ENCODE measurements at places on chromosomes 1 and 21.

DNA sequence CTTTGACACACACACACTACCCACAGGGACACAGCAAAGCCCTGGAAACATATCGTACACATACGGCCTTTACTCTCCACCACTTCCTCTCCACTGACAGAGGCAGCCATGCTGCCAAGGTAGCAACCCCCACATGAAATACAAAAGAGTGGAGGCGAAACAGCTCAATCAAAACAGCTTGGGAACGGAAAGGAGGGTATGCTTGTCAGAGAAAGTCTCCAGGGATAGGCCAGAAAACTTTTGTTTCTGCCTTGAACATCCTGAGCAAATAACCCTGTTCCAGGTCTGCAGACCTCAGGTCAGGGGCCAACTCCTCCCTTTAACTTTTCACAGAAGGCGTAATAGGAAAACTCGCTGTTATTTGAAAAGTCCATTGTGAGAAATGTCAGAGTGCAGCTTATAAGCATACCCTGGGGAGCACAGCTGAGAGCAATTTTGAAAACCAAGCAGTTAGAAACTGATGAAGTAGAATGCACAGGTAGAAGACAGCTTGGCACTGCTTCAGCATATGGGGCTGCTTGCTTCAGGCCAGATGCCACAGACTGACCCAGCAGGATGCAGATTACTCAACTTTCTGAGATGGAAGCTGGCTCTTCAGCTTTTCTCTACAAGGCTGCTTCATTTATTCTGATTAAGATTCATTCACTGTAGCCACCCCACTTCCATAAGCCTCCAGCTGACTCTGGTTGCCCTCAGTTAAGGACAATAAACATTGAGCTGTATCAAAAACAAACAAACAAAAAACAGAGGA, 18.0 kb downstream of the KIAA0319L start:
- DNase-seq, result peak; percentile 45

GRCh38 chr1:241837901-241838300, 10.1 kb upstream of the EXO1 start:
- DNase-seq, result no peak

DNA sequence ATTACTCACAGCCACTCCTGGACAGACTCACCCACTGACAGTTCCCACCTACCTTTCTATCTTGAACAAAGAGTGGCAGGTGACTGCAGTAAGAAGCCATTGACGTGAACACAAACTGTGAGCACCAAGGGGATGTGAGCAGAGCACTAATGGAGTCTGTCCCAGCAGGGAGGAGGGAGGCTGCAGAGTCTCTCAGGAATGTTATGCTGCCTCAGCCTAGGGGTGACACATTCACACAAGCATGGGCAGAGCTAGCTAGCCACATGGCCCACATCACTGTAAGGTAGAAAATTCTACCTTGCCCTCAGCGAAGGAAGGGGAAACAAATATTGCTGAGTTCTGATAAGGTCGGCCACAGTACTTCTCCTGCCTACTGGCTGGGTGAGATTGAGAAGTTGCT, 56.8 kb upstream of the PTGFRN start:
- no peak for DNase-seq

- DNase-seq, result no peak
Observed at GRCh38 chr1:47938520-47938919, 58.7 kb downstream of the TRABD2B start.

- no peak for DNase-seq
Observed at GRCh38 chr1:108050158-108050557, 85.2 kb upstream of the VAV3 start.

GRCh38 chr1:90994461-90994860, 27.4 kb downstream of the ZNF644 start:
- DNase-seq, result no peak

DNA sequence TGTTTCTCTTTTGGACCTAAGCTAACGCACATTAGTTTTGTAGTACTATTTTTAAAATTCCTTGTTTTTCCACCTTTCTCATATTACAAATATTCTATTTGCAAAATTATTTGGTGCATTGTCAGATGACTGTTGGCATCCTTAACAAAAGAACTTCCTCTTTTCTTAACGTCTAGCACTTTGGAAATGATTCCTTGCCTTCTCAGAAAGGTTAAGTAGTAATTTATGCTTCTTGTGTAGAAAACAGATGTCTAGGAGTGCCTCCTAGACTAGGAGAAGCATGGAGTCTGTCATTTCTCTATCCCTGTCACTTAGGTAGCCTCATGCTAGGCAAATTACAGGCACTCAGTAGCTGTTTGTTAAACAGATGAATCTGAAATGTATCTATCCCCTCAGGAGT, 64.4 kb downstream of the HSPA13 start:
- DNase-seq, result no peak

GRCh38 chr1:53543130-53543777, 84.1 kb downstream of the DMRTB1 start:
- no peak for DNase-seq

DNA sequence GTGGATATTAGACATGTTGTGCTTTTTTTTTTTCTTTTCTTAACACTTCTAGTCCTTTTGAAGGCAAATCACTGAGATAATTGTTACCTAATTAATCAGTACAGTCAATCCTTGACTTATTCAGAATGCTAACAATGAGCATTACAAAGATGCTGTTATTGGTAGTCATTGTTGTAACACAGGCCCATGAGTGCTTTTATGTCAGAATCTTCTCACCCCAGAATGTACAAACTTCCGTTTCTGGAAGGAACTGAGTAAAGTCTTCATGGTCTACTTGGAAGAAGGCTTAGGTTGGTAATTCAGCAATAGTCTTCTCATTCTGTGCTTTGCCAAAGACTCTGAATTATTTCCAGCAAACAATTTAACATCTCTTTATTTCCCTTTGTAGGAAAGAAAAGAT, 3.1 kb downstream of the KCNK1 start:
- DNase-seq, result no peak

- DNase-seq, result no peak
Observed at GRCh38 chr1:2411801-2412394, 466 bp downstream of the PEX10 start.

GRCh38 chr1:192521734-192522133, 53.8 kb upstream of the RGS1 start:
- peak; percentile 42 for DNase-seq

- no peak for DNase-seq
Observed at GRCh38 chr1:52472384-52472783, 68.0 kb downstream of the PRPF38A start.

GRCh38 chr1:221913351-221913892, 171.5 kb upstream of the DUSP10 start:
- no peak for DNase-seq

DNA sequence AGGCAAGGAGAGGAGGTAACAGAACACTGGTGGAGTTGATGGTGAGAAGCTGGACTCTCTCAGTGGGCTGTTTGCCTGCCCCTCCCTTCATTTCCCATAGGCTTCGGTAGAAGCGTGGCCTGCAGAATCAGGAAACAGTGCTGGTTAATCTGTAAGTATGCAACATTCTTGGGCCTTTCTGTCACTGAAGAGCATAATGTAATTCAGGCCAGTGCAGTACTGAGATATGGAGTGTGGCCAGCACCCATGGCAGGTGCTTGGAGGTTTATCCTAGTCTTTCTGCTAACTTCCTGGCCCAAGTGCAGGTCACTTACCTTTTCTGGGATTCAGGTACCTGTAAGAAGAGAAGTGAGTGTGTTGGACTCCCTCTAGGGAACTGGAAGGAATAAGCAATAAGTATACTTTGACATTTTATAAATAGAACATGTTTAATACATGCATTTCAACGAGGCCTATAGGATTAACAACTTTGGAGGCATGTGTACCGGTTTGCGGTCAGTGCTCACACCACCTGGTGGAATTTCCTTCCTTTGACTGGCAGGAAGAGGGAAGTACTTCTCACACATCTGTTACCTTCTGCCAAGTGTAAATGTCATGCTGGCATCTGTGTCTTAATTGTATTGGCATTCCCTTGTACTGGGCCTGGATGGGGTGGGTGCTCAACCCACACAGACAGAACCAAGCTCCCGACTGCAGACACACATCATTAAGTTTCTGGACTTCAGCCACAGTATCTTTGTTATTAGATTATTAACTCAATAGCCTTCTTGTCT, 105.5 kb downstream of the KIF26B start:
- DNase-seq, result no peak

GRCh38 chr1:222216255-222216754, 331.6 kb downstream of the HHIPL2 start:
- DNase-seq, result no peak

DNA sequence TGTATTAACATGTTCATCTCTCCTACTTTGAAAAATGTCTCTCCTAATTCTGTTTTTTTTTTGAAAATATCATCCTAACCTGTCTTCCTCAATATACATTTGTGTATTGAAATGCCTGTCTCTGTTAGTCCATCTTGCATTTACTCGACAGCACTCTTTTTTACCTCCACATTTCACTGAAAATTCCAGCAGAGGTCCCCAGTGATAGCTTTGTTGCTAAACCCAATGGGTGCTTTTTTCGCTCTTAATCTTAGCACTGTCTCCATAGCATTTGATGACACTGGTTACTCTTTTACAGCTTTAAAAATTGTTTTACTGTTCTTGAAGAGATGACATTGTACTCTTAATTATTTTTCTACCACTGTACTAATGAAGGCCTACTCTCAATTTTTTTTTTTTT, 10.8 kb downstream of the OSBPL9 start:
- DNase-seq, result no peak

GRCh38 chr1:3880429-3881192, 19.5 kb downstream of the C1orf174 start:
- no peak for DNase-seq

GRCh38 chr1:201264554-201264953, 18.8 kb upstream of the PKP1 start:
- no peak for DNase-seq

- DNase-seq, result no peak
Observed at GRCh38 chr1:217024911-217025310, 301.7 kb upstream of the ESRRG start.

DNA sequence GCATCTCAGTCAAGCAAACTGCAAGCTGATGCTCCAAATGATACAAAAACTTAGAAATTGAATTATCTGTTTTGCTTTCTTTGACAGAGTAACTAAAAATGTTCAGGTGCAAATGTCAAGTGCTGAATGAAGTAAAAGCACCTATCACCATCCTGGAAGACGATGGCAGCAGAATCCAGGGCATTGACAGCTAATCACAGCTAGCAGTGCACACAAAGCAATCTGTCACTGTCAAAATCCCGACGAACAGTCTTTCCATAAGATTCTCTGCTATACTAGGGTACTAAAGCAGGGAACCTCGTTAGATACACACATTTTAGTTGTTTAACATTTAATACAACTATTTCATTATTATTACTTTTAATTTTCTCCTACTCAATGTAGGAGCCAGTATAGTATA, 233.3 kb downstream of the BRINP3 start:
- DNase-seq, result no peak

DNA sequence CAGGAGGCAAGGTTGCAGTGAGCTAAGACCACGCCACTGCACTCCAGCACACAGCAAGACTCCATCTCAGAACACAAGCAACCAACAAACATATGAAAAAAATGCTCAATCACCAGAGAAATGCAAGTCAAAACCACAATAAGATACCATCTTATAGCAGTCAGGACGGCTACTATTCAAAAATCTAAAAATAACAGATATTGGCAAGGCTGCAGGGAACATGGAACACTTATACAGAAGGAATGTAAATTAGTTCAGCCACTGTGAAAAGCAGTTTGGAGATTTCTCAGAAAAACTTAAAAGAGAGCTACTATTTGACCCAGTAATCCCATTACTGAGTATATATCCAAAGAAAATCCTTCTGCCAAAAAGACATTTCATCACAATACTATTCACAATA, 27.6 kb upstream of the POGK start:
- DNase-seq, result no peak

GRCh38 chr1:109267743-109268300, 15.1 kb downstream of the PSRC1 start:
- DNase-seq, result no peak

- peak; percentile 16 for DNase-seq
Observed at GRCh38 chr1:89464008-89464407, 60.6 kb upstream of the LRRC8B start.

- peak; percentile 15 for DNase-seq
Observed at GRCh38 chr1:15849775-15850324, 2.3 kb downstream of the SPEN start.

DNA sequence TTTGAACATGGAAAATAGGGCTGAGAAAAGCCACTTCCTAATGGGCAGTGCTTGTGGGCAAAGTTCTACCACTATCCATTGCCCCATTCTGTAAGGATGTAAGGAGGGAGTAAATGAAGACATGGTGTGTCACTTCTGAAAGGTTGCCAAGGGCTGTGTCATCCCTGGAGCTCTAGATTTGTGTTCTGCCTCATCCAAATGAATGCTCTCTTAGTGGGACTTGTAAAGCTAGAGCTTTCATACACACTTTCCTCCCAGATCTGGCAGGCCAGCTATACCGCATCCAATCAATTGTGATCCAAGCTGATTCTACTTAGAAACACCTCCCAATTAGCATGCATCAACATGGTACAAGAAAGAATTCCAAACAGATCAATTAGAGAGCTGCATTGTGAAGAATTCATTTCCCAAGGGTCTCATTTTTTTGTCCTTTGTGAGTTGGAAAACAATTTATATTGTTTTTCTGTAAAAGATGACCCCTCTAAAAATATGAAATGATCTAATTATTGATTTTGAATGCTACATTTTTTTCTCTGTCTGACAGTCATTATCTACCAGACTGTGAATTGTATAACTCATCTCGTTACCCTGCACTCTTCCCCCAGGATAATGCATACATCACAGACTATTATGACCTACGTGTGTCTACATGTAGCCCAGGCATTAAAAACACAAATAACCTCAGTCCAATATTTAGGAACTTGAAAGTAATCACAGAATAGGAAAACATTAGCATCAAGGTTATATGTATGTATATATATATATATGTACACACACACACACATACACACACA, 117.1 kb upstream of the DUSP10 start:
- no peak for DNase-seq

DNA sequence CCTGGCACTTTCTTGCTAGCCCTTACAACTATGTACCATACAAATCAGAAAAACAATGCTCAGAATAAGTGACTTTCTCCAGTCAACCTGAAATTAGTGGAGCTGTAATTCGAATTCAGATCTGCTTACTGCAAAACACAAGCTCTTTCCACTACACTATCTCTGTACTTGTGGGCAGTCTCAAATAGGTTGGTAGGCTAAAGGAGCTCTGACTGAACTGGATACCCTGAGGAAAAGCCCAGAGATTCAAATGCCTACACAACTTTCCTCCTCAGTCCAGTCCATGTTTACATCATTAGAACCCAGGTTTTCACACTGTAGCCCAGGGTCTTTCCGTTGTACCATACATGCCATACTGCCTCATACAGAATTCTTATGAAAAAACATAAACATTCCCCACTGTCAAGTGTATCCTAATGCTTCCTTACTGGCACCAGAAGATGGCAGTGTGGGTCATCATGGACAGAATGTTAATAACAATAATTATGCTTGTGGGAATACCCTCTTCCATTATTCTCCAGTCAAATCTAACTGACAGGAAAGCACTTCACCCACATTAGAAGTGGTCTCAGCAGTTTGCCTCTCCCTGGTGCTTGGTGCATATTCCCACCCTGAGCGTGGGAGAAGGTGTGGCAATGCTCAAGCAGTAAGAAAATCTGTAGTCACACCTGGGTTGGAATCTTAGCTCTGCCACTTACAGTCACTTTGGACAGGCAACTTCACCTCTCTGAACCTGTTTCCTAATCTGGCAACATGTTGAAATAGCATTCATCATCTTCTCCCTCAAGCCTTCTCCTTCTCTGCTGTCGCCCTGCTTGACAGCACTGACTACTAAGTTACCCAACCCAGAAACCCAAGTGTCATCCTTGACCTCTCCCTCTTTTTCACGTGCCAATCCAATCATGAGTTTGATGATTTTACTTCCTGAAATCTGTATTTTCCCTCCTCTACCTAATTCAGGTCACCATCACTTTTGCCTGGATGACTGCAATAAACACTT, 14.4 kb upstream of the ZFYVE9 start:
- peak; percentile 41 for DNase-seq

GRCh38 chr21:46058431-46059145, 39.3 kb upstream of the COL6A2 start:
- DNase-seq, result no peak

All from CD4-positive, alpha-beta T cell treated with Interleukin-2 at 100 ng/mL for 4 hours (primary cell).